NCI-H510A treated with DMSO at 0.1 percent for 48 hours (cell line): ENCODE measurements at places on chromosomes 11 and 22.

GRCh38 chr22:19061471-19062138, 60.6 kb downstream of the DGCR2 start:
- no peak for DNase-seq

DNA sequence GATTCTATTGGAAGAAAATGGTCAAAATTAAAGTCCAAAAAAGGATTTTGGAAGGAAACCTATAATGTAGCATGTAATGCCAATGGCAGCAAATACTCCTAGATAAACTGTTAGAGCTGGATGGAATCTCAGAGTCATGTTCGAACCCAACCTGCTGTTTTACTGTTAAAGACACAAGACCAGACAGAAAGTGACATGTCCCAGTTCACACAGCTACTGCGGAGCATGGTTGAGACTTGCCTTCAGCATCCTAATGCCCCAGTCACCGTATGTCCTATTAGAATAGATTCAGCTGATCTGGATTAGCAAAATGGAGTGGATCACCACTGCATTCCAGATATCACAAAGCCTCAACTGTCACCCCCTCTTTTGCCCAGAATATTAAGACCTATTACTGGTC, 14.9 kb downstream of the PISD start:
- no peak for DNase-seq

DNA sequence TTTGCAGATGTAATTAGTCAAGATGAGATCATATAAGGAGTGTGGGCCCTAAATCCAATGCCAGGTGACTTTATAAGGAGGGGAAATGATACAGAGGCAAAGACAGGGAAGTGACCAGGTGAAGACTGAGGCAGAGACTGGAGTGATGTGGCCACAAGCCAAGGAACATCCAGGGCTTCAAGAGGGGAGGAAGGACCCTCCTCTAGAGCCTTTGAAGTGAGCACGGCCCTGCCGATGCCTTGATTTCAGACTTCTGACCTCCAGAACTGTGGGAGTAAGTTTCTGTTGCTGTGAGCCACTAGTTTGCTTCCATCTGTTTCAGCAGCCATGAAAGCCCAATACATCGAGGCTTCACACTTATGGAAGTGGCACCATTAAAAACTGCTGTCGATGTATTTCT, 78.7 kb downstream of the SHANK2 start:
- DNase-seq: no peak

- DNase-seq: no peak
Observed at GRCh38 chr11:65726660-65727059, 6.1 kb upstream of the RNASEH2C start.

GRCh38 chr22:40026641-40027040, 31.9 kb downstream of the FAM83F start:
- no peak for DNase-seq
